ENCODE measurements at places on chromosomes 12 and 14. TPM values are rescaled to one million over a fixed set of nuclear protein-coding genes. Genes with fewer than 3 reads are reported as not detected.

Gene TMEM63C
- total RNA-seq = 4.5 TPM

Gene GPR68
- total RNA-seq = 2.0 TPM

Gene TMPRSS12
- not detected for total RNA-seq

Gene KRT85
- total RNA-seq = not detected

Gene LMNTD1
- total RNA-seq = 2.5 TPM

Gene OVCH1
- total RNA-seq = 1.6 TPM

Gene IL22
- total RNA-seq = not detected

Gene ETNK1
- 59.6 TPM for total RNA-seq

Gene ACACB
- 14.2 TPM for total RNA-seq

Gene KRT79
- 0.28 TPM for total RNA-seq

Measured in spinal cord (tissue), 10 donors.